ENCODE measurements at places on chromosomes 2 and 18. TPM values are rescaled to one million over a fixed set of nuclear protein-coding genes. Genes with fewer than 3 reads are reported as not detected.

The CFC1 gene
- not detected for total RNA-seq

The GAL3ST2 gene
- 3.9 TPM for total RNA-seq

The C18orf54 gene
- total RNA-seq, result 2.7 TPM

The CRYGC gene
- not detected for total RNA-seq

The IFIH1 gene
- total RNA-seq, result 13.2 TPM

- DNase-seq, result no peak
Observed at GRCh38 chr2:101410746-101411145, 23.4 kb upstream of the CREG2 start.

DNA sequence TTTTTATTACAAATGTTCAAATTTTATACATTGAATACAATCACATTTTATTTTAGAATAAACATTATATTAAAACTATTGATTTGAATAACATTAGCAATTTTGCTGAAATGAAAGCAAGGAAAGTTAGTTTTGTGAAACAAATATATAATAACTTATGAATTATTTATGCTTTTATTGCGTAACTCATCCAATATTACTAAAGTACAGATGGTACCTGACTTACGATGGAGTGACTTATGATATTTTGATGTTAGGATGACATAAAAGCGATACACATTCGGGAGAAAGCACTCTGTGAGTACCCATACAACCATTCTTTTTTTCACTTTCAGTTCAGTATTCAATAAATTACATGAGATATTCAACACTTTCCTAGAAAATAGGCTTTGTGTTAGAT is 26.5 kb downstream of the GPR39 start:
- DNase-seq, result no peak

DNA sequence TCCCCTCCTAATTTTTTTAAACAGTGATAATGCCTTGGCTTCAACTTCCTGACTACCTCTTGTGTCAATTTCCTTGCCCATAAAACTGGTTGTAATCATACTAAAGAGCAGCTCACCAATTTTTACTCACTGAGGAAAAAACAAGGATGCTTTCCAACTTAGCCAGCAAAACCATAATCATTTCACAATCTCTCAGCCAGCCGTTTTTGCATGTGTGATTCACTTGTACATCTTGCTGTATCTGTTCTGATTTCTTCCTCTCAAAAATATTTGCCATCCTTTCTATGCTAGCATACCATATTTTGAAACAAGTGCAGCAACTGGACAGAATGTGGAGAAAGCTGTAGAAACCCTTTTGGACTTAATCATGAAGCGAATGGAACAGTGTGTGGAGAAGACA is 60.7 kb downstream of the RAB27B start:
- DNase-seq, result no peak

DNA sequence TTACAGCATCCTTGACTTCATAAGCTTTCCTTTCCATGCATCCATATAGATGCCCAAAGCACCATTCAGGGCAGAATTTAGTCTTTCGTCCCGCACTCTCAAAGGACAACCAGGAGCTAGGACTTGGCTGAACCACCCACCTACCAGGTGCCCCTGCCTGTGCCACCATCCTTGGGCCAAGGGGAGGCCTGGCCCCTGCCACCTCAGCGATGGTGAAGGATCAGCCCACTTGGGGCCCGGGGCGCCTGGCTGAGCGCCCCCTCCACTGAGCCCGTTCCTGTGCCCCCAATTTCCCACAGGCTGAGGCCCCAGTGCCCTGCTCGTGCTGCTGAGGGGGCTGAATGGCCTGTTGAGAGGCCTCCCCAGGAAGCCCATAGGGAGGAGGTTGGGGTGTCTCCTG is 33.3 kb upstream of the ALPP start:
- DNase-seq, result no peak

- DNase-seq, result no peak
Observed at GRCh38 chr2:129741165-129741564, 238.3 kb upstream of the RAB6C start.

DNA sequence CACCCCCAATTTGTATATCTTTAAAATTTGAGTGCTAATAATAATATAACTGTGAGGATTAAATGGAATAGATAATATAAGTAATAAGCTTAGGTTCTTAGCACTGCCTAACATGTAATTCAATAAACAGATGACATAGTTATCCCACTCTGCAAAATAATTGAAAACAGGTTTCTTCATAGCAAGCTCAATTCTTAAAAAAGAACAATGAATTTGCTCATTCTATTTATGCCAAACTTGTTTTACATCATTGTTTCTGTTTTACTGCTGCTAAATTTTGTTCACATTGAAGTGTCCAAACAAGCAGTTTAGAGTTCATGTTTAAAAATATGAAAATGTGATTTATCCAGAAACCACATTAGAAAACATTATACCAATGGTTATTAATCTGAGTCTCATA is 217.0 kb downstream of the MBD5 start:
- no peak for DNase-seq

GRCh38 chr2:219769090-219769910 is 141.9 kb downstream of the SLC4A3 start:
- DNase-seq, result no peak

- no peak for DNase-seq
Observed at GRCh38 chr2:196104066-196104465, 35.4 kb upstream of the DNAH7 start.

GRCh38 chr2:181399027-181399426 is 58.2 kb upstream of the ITGA4 start:
- no peak for DNase-seq
